Cardiac atrium fibroblast (primary cell): ENCODE measurements at places on chromosomes 4 and X. TPM values are rescaled to one million over a fixed set of nuclear protein-coding genes. Genes with fewer than 3 reads are reported as not detected.

The EREG gene
- total RNA-seq, result 2.8 TPM in 1 of 2 replicates, not detected in the other

The CLTRN gene
- not detected in 2 replicates for total RNA-seq

The HS3ST1 gene
- 1.5 and 1.8 TPM in 2 replicates for total RNA-seq

The PROM1 gene
- total RNA-seq, result not detected in 2 replicates

The NSUN7 gene
- total RNA-seq, result not detected in 2 replicates

The ENPP6 gene
- total RNA-seq, result under 0.01 TPM in 1 of 2 replicates, not detected in the other

The XPNPEP2 gene
- 5.5 and 6.3 TPM in 2 replicates for total RNA-seq

The TIGD4 gene
- 0.16 TPM in 1 of 2 replicates, not detected in the other for total RNA-seq

The IBSP gene
- total RNA-seq, result not detected in 2 replicates

The FABP2 gene
- not detected in 2 replicates for total RNA-seq

The FGF5 gene
- under 0.01 and 0.32 TPM in 2 replicates for total RNA-seq

The SPINK2 gene
- not detected in 2 replicates for total RNA-seq

The TEX13C gene
- total RNA-seq, result not detected in 2 replicates

The CT83 gene
- not detected in 2 replicates for total RNA-seq

The ACE2 gene
- 1.3 TPM in 1 of 2 replicates, not detected in the other for total RNA-seq

The HSD17B13 gene
- total RNA-seq, result not detected in 2 replicates

The NEUROG2 gene
- total RNA-seq, result not detected in 2 replicates

The HTR2C gene
- total RNA-seq, result not detected in 2 replicates

The ATP2B3 gene
- total RNA-seq, result not detected in 2 replicates

The CFAP99 gene
- 0.16 TPM in 1 of 2 replicates, not detected in the other for total RNA-seq

The SSX2 gene
- total RNA-seq, result not detected in 2 replicates

The VCX2 gene
- total RNA-seq, result not detected in 2 replicates
